ENCODE measurements at places on chromosomes 3 and 15.

DNA sequence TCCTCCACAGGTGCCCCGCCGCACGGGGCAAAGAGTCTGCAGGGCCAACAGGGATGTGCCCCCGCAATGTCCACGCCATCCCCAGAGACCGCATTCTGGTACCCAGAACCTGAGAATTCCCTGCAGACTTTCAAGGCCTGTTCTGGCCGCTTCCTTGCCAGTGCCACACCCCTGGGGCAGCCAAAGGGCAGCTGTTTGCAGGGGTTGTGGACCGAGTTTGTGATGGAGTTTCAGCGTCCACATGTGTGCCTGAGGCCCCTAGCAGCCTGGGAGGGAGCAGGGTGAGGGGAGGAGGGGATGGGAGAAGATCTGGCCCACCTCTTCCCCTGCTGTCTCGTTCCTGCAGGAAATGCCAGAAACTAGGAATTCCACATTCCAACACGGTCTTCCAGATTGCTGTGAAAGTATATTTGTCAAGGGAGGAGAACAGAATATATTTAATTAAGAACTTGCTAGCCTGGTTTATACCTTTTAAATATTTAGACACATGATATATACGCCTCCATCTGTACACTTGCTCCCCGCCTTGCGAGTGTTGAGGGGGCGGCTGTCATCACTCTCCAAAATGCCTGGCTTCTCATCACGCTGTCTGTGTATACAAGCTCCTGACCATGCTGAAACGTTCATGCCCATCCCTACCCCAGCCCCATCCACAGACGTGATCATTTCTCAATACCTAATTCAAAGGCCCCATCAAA, 31.1 kb upstream of the RASA2 start:
- no peak for DNase-seq

DNA sequence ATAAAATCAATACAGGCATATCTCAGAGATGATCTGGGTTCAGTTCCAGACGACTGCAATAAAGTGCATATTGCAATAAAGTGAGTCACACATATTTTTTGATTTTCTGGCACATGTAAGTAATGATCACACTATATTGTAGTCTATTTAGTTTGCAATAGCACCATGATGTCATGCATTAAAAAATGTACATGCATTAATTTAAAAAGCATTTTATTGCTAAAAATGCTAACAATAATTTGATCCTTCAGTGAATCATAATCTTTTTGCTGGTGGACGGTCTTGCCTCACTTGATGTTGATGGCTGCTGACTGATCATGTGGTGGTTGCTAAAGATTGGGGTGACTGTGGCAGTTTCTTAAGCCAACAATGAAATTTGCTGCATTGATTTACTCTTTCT, 511.1 kb downstream of the OTOL1 start:
- DNase-seq = no peak

- DNase-seq = no peak
Measured at GRCh38 chr3:32956750-32957570, 5.5 kb downstream of the CCR4 start.

GRCh38 chr15:99326235-99326634, 75.0 kb downstream of the LRRC28 start:
- DNase-seq = no peak

- no peak for DNase-seq
Measured at GRCh38 chr3:83934192-83935021, 1024.4 kb upstream of the CADM2 start.

Data from stimulated activated CD8-positive, alpha-beta memory T cell treated with anti-CD3 and anti-CD28 coated beads, Interleukin-2, amount 100 ng/mL, for 48 hours (primary cell).